ENCODE measurements at places on chromosomes 13 and 19.

GRCh38 chr19:5519076-5519475 is 48.7 kb downstream of the TINCR start:
- no peak for DNase-seq

DNA sequence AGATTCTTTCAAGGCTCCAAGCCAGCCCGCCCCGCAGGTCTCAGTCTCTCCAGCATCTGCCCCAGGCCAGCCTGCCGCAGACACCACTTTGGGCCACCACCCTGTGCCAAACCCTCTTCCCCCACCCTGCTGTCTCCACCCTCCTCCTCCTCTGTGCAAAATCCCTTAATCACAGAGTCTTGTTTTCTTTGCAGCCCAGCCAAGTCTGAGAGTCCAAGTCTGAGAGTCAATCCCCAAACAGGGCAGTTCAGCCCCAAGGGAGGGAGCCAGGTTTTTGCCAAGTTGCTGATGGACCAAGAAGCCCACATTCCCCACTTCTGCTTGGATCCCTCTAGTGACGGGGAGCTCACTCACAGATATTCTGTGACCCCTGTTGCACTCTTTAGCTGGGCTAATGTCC is 3.1 kb downstream of the ADAMTS10 start:
- DNase-seq: no peak

DNA sequence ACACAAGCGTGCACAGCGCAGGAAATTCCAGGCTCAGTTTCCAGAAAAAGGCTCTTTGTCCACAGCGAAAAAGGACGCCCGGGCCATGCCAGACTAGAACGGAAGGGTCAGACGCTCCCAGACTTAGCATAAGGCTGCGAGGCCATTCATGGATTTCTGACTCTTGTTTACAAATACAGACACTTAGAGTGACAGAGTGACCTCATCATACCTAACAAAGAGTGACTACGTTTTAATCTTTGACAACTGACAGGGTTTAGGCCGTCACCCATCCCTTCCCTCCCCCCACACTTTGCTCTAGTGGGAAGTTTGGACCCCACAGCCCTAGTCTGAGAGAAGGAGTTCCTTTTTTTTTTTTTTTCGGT is 418 bp upstream of the ZNF709 start:
- DNase-seq: no peak

DNA sequence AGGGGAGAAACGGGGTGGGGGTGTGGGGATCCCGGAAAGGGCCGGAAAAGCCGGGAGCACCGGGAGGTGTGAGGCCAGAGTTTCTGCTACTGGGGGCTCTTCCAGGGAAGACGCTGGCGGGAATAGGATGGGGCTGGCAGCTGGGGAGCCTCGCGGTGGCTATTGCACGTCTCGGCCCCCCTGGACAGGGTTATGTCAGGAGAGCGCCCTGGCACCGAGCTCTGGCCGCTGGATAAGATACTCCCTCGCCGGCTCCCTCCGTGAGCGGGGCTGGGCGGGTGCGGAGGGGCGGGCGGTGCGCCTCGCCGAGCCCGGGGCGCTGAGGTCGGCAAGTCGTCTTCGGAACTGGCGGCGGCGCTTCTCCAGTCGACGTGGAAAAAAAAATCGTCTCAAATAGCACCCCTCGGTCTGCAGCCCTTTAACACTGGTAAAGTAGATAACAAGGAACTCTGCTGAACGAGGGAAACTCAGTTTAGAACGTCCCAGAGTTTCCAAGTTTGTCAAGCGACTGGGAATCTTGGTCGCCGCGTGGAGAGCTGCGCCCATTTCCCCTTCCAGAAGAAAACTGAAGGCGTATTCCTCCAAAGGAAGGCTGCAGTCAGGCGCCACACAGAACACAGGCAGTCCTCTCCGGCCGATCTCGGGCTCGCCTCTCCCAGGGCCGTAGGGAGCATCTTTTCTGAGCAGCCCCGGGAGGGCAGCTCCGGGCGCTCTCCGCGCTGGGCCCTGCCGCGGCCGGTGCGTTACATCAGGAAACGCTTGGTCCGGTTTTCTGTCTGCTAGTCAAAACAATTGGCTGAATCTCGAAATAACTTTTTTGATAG is 115.1 kb downstream of the KCNRG start:
- DNase-seq: no peak

DNA sequence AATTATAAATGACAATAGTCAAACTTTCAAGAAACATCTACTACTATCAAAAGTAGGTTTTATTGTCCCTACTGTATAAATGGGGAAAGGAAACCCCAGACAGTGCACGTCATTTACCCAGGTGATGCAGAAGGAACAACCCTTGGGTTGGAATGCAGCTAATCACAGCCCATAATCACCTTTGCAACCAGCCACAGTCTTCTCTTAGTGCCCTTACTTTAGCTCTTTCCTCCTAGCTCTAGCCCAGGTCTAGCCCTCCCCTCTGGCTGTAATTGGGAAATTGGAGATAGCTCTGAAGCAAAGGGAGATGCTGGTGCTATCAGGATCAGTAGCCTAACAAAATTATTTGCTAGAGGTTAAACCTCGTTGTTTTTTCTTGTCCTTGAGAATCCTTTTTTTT is 25.5 kb upstream of the TSC22D1 start:
- no peak for DNase-seq

DNA sequence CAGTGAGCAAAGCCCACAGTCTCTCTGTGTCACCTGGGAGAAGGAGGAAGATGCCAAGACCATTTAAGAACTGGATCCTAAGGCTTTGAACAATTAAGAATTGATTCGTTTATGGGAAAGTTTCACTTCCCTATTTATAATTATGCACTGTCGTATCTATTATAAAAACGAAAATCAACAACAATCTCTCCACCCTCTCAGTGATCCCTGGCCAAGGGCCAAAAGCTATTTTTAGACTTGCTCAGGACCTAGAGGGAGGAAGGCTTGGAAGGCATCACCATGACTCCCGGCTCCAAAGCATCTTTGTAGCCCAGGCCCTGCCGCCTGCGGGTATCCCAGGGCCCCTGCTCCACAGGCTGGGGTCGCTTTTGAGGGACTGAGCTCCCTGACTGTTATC is 1.3 kb downstream of the RHPN2 start:
- DNase-seq: peak; percentile 54

DNA sequence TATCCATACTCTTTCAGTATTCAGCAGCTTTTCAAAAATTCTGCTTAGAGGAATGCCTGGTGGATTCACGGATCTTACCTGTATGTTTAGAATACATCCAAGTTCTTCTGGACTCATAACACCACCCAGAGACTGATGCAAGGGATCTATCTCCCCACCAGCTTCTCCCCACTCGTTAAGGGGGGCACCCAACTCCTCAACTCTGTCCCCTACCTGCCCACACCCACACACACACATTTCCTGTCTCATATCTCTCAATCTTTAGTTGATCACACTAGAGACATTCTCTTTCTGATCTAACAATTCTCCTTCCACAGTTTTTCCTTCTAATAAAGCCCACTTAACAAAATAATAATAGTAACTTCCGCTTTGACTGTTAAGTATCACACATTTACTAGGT is 110.1 kb downstream of the DLEU7 start:
- DNase-seq: no peak

All from head of caudate nucleus (tissue), 42 donors.